Lung microvascular endothelial cell (primary cell): ENCODE measurements at places on chromosomes 2 and 18. TPM values are rescaled to one million over a fixed set of nuclear protein-coding genes. Genes with fewer than 3 reads are reported as not detected.
A peak's percentile ranks its signal among the peaks of the same experiment; 100 is the strongest.

GRCh38 chr2:202060218-202060617 is 12.8 kb upstream of the KIAA2012 start:
- no peak for DNase-seq

DNA sequence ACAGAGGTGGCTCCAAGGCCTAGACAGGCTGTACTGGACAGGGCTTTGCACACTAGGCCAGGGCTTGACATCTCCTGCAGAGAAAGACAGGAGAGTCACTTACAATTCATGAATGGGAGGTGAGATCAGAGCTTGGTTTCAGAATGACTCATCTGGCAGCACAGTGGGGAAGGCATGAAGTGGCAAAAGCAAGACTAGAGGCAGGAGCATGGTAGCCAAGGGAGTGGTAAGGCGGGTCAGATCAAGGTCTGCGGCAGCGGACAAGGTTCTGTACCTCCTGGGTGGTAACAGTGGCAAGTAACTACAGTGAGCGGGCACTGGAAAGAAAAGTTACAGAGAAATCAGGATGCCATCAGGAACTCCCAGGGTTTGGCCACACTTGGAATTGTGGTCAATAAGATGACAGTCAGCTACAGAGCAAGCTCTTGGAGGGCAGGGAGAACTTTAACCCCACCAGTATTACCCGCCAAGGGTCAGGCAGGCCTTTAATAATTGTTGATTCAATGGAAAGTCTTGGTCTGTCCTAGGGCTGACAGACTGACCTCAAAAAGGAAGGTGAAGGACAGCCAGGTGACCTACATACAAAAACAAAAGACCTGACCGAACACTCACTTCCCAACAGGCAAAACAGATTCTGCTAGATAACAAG is 5.7 kb downstream of the MCFD2 start:
- peak; percentile 84 for DNase-seq

Gene ASXL3
- total RNA-seq, result 0.20 and 0.22 TPM in 2 replicates

Gene TRIM43
- total RNA-seq, result not detected in 2 replicates

DNA sequence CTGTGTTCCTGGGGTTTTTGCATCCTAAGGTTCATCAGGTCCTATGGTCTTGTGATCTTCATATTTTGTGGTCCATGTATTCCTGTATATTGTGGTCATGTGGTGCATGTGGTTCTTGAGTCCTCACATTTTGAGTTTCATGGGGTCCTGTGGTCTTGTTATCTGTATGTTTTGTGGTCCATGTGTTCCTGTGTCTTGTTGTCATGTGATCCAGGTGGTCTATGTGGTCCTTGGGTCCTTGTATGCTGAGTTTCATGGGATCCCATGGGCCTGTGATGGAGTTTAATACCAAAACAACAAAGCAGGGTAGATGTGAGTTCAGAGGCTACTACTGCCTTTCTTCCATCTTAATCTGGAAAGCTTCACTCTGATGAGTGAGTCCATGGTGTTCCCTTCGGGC is 166.4 kb downstream of the TMEM18 start:
- no peak for DNase-seq

DNA sequence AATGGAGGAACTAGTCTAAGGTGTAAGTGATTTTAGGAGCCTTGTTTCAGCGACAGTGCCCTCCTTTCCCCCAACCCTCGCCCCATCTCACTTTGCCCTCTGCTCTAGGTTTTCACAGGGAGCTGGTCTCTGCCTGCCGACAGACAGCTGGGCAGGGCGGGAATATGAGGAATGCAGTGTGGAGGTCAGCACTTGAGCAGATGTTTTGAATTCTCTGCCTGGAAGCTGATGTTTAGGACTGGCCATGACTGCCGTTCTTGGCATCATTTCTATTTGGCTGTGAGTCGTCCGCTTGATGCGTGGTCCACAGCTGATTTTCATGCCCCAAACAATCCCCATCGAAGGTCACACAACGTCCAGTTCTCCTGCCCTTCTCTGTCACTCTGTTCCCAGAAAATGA is 55.1 kb upstream of the SIX3 start:
- DNase-seq, result no peak

GRCh38 chr18:10315522-10315921 is 138.9 kb upstream of the APCDD1 start:
- DNase-seq, result no peak

- no peak for DNase-seq
Observed at GRCh38 chr2:172226244-172227061, 123.8 kb upstream of the DLX2 start.

Gene KIF1A
- under 0.01 and 0.20 TPM in 2 replicates for total RNA-seq

Gene FAM110C
- under 0.01 and 0.44 TPM in 2 replicates for total RNA-seq

DNA sequence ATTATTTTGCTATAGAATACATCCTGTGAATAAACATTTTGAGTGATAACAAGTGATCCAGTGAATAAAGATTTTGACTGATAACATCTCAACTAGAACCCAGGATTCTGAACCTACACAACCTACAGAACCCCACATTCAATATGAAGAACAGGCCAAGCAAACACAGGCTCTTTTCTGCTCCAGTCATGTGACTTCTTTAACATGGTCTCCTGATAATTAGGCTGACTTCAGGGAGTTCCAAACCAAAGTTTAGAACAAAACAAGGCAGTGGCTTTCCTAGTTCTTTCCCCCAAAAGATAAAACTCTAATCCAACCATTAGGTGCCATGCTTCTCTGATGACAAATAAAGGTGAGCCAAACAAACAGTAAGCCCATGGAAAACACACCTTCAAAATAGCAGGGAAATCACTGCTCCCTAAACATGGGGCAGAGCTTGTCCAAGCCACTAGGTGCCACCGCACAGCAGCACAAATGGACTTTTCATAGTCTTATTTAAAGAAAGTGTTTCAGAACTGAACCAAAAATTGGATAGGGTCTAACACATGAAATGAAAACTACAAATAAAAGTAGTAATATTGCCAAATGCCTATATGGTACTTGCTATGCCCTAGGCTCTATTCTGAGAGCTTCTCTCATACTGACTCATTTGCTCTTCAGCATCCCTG is 95.3 kb downstream of the EVA1A start:
- DNase-seq, result peak; percentile 63

DNA sequence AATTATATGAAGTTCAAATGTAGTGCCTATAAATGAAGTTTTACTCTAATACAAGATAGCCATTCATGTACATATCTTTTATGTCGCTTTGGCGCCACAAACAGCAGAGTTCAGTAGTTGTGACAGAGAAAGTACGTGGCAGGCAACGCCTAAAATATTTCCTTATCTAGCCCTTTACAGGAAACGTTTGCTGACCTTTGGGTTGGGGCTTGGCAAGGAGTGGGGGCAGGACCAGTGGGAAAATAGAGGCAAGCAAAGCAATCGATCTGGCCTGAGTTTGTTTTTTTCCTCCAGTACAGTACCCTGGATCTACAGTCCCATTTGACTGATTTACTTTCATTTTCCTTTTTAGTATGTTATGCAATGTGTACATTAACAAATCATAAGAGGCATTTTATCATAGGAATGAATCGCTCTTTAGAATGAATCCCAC is 13.1 kb downstream of the CCDC68 start:
- peak; percentile 60 for DNase-seq

Gene DAW1
- 0.20 and 0.22 TPM in 2 replicates for total RNA-seq

Gene RGPD4
- not detected in 2 replicates for total RNA-seq

Gene ITGA6
- total RNA-seq, result 91.1 and 225 TPM in 2 replicates

Gene GTF2A1L
- under 0.01 TPM in 2 replicates for total RNA-seq

DNA sequence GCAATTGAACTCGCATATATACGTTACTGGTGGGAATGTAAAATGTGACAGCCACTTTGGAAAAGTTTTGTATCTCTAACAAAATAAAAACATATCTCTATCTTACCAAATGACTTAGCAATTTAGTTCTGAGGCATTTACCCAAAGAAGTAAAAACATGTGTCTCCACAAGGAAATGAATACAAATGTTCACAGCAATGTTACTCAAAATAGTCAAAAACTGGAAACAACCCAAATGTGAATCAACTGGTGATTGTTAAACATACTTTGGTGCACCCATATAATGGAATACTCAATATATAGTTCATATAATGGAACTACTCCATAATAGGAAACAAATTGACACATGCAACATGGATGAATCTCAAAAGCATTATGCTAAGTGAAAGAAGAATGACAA is 70.4 kb upstream of the DNER start:
- no peak for DNase-seq

- no peak for DNase-seq
Observed at GRCh38 chr2:59176737-59177136, 935.6 kb upstream of the FANCL start.

Gene CHRNG
- total RNA-seq, result not detected in 2 replicates

Gene NMS
- not detected in 2 replicates for total RNA-seq

Gene ACTG2
- total RNA-seq, result not detected in 2 replicates

DNA sequence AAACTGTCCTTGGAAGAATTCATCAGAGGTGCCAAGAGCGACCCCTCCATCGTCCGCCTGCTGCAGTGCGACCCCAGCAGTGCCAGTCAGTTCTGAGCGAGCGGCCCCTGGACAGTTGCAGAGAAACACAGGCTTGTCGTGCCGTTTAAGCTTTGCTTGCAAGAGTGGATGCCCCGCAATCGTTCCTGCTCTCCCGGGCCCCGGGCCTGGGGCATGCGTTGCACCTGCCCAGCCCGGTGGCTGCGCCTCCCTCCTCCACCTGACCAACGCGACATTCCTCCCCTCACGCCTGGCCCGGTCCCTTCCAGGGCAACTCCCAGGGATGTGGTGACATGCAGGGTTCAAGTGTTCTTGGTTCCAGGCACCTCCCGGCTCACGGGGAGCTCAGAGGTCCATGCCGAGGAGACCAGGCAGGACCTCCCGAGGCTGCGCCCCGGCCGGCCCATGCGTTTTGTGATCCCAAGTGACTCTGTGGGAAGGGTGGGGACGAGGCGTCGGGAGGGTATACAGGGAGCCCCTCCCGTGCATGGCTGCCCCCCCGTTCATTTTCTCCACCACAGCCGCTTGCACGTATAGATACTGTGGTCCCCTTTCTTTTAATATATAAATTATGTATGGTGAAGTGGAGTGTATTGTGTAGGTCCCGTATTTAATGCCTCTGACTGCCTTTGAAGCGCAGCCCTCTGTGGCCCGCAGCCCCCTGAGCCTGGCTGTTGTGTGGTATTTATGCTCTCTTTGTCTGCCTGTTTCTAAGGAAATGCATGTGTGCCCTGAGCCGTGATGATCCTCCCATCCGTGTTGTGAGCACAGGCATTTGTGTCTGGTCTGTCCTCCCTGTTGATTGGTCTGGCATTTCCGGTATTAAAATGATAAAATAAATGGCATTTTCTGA is 21.2 kb downstream of the ODC1 start:
- no peak for DNase-seq
